Spleen (tissue), 13 donors: ENCODE measurements at places on chromosomes 6 and 20. TPM values are rescaled to one million over a fixed set of nuclear protein-coding genes. Genes with fewer than 3 reads are reported as not detected.

GRCh38 chr6:74891349-74891831, 314.5 kb downstream of the COL12A1 start:
- H3K27me3 ChIP-seq: no peaks in the 10 kb centered on the region
- H3K4me3 ChIP-seq: no peak overlapping the region
- no peak overlapping the region for H3K27ac ChIP-seq
- no peaks in the 10 kb centered on the region for H3K36me3 ChIP-seq

GRCh38 chr20:45328451-45328850, 19.8 kb downstream of the SDC4 start:
- no peaks in the 10 kb centered on the region for H3K4me1 ChIP-seq
- DNase-seq: no peak
- H3K36me3 ChIP-seq: no peaks in the 10 kb centered on the region
- no peak overlapping the region for H3K27ac ChIP-seq
- no peak overlapping the region for H3K4me3 ChIP-seq

- H3K27ac ChIP-seq: no peak overlapping the region
- H3K36me3 ChIP-seq: no peaks in the 10 kb centered on the region
- no peak overlapping the region for H3K4me3 ChIP-seq
- H3K27me3 ChIP-seq: no peaks in the 10 kb centered on the region
Observed at GRCh38 chr20:39623584-39624234, 661.6 kb downstream of the DHX35 start.

- DNase-seq: no peak
- H3K4me3 ChIP-seq: no peak overlapping the region
- H3K27ac ChIP-seq: no peak overlapping the region
- no peaks in the 10 kb centered on the region for H3K4me1 ChIP-seq
- H3K36me3 ChIP-seq: no peaks in the 10 kb centered on the region
- H3K27me3 ChIP-seq: no peaks in the 10 kb centered on the region
Observed at GRCh38 chr6:56833873-56834272, 121.0 kb upstream of the BEND6 start.

DNA sequence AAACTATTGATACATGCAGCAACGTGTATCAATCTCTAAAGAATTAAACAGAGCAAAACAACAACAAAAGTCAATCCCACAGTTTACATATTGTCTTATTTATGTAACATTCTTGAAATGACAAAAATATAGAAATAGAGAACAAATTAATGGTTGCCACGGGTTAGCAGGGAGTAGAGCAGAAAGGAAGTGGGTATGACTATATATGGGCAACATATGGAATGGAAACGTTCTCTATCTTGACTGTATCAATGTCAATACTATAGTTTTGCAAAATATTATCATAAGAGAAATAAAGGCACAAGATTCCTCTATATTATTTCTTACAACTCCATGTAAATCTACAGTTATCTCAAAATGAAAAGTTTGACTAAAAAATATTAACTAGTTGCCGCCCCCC, 12.8 kb downstream of the AK9 start:
- no peak overlapping the region for H3K27ac ChIP-seq
- no peaks in the 10 kb centered on the region for H3K36me3 ChIP-seq
- no peak overlapping the region for H3K4me3 ChIP-seq
- no peaks in the 10 kb centered on the region for H3K27me3 ChIP-seq
- no peaks in the 10 kb centered on the region for H3K4me1 ChIP-seq

DNA sequence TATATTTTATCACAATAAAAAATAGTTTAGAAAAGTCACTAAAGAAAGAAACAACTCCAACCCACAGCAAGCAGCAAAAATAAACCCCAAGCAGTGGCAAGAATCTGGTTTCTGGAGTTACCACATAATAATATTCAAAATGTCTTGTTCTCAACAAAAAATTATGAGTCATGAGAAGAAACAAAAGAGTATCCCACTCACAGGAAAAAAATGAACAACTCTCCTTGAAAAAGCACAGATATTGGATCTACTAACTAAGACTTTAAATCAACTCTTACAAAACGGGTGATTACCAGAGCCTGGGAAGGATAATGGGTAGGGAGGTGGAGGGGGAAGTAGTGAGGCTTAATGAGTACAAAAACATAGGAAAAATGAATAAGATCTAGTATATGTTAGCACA, 425.6 kb downstream of the PLCB1 start:
- H3K4me1 ChIP-seq: no peaks in the 10 kb centered on the region
- no peak overlapping the region for H3K27ac ChIP-seq
- DNase-seq: no peak
- H3K27me3 ChIP-seq: no peaks in the 10 kb centered on the region
- H3K4me3 ChIP-seq: no peak overlapping the region

- H3K4me1 ChIP-seq: no peaks in the 10 kb centered on the region
- no peak overlapping the region for H3K27ac ChIP-seq
- H3K27me3 ChIP-seq: no peaks in the 10 kb centered on the region
- no peak for DNase-seq
- no peak overlapping the region for H3K4me3 ChIP-seq
Observed at GRCh38 chr20:3181270-3181669, 7.9 kb upstream of the LZTS3 start.

- DNase-seq: no peak
- no peaks in the 10 kb centered on the region for H3K27me3 ChIP-seq
- no peak overlapping the region for H3K4me3 ChIP-seq
- H3K27ac ChIP-seq: no peak overlapping the region
- no peaks in the 10 kb centered on the region for H3K4me1 ChIP-seq
Observed at GRCh38 chr6:133157995-133158394, 83.2 kb upstream of the EYA4 start.

DNA sequence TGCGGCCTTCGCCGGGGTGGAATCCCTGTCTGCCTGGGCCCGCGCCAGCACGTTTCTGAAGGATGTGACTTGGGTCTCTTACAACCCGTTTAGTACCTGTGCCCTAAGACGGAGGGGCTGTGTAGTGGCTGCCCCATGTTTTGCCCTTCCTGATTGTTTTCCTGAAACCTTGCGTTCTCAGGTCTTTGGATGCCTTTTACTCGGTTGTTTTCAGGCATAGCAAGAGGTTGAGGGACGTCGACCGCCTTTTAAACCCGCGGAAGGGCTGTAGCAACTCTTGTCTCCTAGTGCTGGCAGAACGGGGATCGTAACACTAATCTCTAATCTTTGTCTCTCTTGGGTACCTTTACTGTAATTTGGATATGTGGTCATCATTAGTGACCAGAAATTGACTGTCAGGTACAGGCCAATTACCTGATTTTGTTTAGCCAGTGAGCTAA, 706 bp upstream of the NANP start:
- H3K27me3 ChIP-seq: no peaks in the 10 kb centered on the region
- no peak for DNase-seq
- peak overlapping the region; percentile 88 for H3K4me3 ChIP-seq

DNA sequence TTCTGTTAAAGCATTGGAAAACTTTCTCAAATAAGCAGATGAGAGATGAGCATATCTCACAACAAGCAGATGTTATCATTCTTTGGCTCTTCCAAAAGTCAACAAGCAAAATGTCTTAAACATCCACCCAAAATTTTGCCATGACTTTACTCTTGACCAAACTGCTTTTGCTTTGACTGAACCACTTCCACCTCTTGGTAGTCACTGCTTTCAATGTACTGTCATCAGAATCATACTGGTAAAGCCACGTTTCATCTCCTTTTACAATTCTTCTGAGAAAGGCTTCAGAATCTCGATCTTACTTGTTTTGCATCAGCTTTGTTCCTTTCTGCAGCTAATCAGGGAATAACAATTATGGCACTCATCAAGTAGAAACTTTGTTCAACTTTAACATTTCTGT, 498.5 kb upstream of the GJE1 start:
- no peak overlapping the region for H3K27ac ChIP-seq
- DNase-seq: no peak
- H3K4me3 ChIP-seq: no peak overlapping the region
- no peaks in the 10 kb centered on the region for H3K27me3 ChIP-seq
- no peaks in the 10 kb centered on the region for H3K4me1 ChIP-seq
- no peaks in the 10 kb centered on the region for H3K36me3 ChIP-seq

GRCh38 chr6:146884728-146885127, 286.0 kb downstream of the ADGB start:
- H3K4me3 ChIP-seq: no peak overlapping the region
- no peaks in the 10 kb centered on the region for H3K27me3 ChIP-seq
- H3K27ac ChIP-seq: no peak overlapping the region
- no peaks in the 10 kb centered on the region for H3K36me3 ChIP-seq
- H3K4me1 ChIP-seq: no peaks in the 10 kb centered on the region

DNA sequence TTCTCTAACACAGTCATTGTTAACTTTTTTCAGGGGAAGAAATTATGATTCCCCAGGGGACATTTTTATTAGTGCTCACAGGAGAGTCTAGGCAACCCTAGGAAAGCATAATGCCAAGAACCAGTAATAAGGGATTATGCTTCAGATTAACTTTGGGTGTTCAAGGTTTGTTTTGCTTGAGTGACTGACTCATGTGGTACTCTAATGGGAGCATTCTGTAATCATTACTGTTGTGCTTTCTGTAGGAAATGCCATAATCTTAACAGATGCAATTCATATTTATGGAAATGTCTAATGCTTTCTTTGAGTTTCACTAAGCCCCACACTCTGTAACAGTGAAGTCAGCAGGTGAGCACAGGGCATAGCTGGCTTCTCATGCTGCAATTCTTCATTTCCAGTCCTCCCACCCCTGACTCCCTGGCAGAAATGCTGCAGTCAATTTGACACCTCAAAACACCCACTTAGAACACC, 263.4 kb upstream of the MAN1A1 start:
- no peaks in the 10 kb centered on the region for H3K27me3 ChIP-seq
- no peak overlapping the region for H3K27ac ChIP-seq
- H3K4me1 ChIP-seq: no peaks in the 10 kb centered on the region
- no peaks in the 10 kb centered on the region for H3K36me3 ChIP-seq

DNA sequence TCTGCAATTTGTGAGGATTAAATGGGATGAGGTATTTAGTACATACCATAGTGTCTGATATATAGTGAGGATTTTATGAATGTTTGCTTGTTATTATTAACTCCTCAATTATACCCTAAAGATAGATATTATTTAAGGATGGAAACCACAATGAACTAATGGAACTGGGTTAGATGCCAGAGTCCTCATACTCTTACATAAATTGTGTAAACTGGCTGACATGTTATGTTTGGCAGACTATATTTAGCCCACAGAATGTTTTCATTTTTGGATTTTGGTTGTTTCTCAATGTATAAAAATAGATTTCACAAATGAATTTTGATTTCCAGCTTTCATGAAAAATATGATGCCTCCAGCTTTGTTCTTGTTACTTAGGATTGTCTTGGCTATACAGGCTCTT, 37.6 kb downstream of the HTR1B start:
- no peaks in the 10 kb centered on the region for H3K27me3 ChIP-seq
- no peaks in the 10 kb centered on the region for H3K4me1 ChIP-seq
- no peaks in the 10 kb centered on the region for H3K36me3 ChIP-seq
- H3K4me3 ChIP-seq: no peak overlapping the region
- DNase-seq: no peak

DNA sequence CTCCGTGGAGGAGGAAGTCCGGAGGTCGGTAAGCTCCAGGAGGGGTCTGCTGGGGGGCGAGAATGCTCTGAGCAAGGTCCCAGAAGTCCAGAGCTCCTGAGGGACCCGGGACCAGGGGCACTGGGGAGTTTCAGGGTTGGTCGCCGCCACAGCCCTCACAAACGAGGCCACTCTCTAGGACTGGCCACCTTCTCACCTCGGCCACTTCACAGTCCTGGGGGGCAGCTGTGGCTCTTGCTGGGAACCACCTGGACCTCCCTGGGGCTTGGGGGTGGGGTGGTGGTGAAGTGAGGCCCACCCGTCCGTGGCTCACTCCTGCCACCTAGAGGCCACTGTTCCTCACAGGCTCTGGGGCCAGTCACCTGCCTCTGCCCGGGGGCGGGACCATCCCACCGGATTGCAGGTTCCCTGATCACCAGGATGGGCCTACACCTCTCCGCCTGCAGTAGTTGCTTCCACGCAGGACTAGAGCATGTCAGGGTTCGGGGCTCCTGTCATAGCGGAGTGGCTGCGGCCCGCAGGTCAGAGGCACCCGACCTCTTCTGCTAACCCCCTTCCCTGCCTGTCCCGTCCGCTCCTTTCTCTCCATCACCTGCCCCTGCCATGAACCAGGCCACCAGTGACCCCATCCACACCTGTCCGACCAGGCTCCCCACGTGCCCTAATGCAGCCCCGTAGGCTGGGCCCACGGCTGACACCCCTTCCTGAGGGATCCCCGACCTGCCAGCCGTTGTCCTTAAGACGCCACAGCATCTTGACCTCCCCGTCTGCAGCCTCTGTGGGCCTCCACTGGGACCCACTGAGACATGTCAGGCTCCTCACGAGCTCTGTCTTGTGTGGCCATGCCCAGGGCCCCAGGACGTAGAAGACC, 5.1 kb upstream of the TCEA2 start:
- no peaks in the 10 kb centered on the region for H3K36me3 ChIP-seq
- H3K27ac ChIP-seq: peak overlapping the region; percentile 67
- H3K4me1 ChIP-seq: peaks cover 68% of the 10 kb centered on the region
- H3K4me3 ChIP-seq: peak overlapping the region; percentile 29
- H3K27me3 ChIP-seq: peaks cover 45% of the 10 kb centered on the region
- DNase-seq: peak; percentile 95

- no peaks in the 10 kb centered on the region for H3K4me1 ChIP-seq
- H3K27me3 ChIP-seq: no peaks in the 10 kb centered on the region
- no peak for DNase-seq
- H3K27ac ChIP-seq: no peak overlapping the region
- no peak overlapping the region for H3K4me3 ChIP-seq
Observed at GRCh38 chr6:16576451-16577368, 184.6 kb downstream of the ATXN1 start.

GRCh38 chr6:158314737-158315136, 2.5 kb downstream of the TULP4 start:
- no peak for DNase-seq
- no peaks in the 10 kb centered on the region for H3K27me3 ChIP-seq
- no peaks in the 10 kb centered on the region for H3K36me3 ChIP-seq
- H3K4me1 ChIP-seq: peaks cover 16% of the 10 kb centered on the region
- no peak overlapping the region for H3K4me3 ChIP-seq

DNA sequence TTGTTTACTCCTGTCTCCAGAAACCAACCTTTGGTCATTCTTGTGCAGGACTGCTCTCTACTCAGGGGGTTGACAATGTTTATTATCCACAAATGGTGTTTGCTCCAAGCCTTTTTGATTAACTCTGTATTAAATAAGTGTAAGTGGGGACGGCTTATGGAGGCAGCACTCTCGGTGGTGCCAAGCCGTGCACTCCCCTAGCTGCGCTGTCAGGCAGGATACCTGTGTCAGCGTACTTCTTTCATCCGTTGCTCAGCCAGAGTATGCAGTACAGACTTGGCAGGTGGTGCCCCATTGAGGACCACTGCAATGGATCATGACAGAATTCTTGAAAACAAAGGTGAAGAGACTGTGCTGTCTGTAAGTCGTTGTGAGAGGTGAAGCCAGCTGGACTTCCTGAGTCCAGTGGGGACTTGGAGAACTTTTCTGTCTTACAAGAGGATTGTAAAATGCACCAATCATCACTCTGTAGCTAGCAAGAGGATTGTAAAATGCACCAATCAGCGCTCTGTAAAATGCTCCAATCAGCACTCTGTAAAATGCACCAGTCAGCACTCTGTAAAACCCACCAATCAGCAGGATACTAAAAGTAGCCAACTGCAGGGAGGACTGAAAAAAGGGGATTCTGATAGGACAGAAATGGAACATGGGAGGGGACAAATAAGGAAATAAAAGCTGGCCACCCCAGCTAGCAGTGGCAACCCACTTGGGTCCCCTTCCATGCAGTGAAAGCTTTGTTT, 480.0 kb downstream of the MEI4 start:
- H3K27me3 ChIP-seq: no peaks in the 10 kb centered on the region
- no peak overlapping the region for H3K27ac ChIP-seq
- DNase-seq: no peak
- no peaks in the 10 kb centered on the region for H3K36me3 ChIP-seq
- H3K4me3 ChIP-seq: no peak overlapping the region

CST5 gene
- not detected for total RNA-seq

FOXQ1 gene
- not detected for total RNA-seq

PSORS1C2 gene
- not detected for total RNA-seq

EDN3 gene
- total RNA-seq: 4.2 TPM

KIF13A gene
- total RNA-seq: 31.1 TPM

EPHA7 gene
- 18.1 TPM for total RNA-seq

TAGAP gene
- 45.8 TPM for total RNA-seq

THBS2 gene
- 8.1 TPM for total RNA-seq

MACROD2 gene
- total RNA-seq: 3.0 TPM

ASIP gene
- not detected for total RNA-seq

INSM1 gene
- total RNA-seq: 0.17 TPM
